ENCODE measurements at places on chromosomes 11 and 22.

DNA sequence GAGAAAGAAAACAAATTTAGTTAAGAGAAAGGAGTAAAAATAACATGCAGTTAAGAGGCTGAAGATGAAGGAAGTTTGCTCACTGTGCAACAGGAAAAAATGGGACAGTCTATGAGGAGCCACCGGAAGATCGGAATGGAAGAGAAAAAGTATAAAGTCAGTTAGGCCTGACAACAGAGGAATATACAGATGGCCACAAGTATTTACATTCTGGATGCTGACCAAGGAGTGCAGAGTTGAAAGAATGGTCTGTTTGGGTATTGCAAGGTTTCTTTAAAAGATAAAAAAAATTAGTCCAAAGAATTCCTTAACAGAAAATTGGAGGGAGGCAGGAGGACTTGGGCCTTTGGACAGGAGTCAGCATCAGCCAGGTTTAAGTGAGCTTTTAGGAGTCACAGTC is 37.5 kb downstream of the RBFOX2 start:
- peak; percentile 66 for DNase-seq

GRCh38 chr11:117836077-117836960 is 11.8 kb upstream of the FXYD2 start:
- DNase-seq: no peak

DNA sequence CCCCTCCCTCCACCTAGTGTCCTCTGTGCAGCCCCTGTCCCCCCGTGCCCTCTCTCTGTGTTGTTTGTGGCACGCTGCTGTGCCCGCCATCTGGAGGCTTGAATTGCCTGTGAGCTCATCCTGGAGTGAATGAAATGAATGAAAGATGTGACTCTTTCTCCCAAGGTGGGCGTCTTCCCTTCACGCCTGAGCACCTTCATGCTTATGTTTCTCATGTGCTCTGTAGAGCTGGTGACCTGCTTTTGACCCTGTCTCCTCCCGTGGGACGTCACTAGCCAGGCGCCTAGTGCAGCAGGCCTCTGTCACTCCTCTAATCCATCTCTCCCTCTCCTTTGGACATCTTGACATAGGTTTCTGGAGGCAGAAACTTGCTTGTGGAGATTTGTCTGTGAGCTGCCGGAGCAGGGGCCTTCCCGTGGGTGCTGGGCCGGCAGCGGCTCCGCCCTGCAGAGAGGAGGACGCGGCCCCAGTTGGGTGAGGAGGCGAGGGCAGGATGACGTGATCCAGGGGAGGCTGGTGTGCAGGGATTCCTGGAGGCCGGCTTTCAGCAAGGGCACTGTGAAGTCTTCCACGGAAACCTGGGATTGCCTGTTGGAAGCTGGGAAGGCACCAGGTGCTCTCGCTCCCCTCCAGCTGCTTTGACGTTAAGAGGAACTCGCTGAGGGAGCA is 40.6 kb downstream of the MUC6 start:
- DNase-seq: no peak

GRCh38 chr11:62399172-62399877 is 19.5 kb upstream of the SCGB1A1 start:
- DNase-seq: no peak

- DNase-seq: peak; percentile 85
Observed at GRCh38 chr11:78416285-78417174, 1.1 kb downstream of the GAB2 start.

GRCh38 chr11:9571763-9572115 is 1.7 kb upstream of the WEE1 start:
- no peak for DNase-seq

DNA sequence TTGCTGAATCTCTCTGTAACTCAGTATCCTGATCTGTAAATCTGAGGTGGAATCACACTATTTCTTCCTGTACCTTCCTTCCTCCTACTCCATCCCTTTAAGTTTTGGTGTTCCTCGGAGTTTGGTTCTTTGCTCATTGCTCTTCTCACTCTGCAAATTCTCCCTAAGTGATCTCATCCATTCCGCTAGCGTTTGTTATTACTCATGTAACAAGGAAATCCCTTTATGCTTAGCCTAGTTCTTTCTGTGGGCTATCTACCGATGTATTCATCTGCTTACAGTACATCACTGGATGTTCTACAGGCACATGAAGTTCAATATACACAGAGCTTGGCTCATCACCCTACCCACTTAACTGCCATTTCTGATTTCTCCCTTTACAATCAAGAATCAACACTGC is 1.6 kb upstream of the CEP295 start:
- no peak for DNase-seq
